ENCODE measurements at places on chromosomes 1 and 21.
A peak's percentile ranks its signal among the peaks of the same experiment; 100 is the strongest.

DNA sequence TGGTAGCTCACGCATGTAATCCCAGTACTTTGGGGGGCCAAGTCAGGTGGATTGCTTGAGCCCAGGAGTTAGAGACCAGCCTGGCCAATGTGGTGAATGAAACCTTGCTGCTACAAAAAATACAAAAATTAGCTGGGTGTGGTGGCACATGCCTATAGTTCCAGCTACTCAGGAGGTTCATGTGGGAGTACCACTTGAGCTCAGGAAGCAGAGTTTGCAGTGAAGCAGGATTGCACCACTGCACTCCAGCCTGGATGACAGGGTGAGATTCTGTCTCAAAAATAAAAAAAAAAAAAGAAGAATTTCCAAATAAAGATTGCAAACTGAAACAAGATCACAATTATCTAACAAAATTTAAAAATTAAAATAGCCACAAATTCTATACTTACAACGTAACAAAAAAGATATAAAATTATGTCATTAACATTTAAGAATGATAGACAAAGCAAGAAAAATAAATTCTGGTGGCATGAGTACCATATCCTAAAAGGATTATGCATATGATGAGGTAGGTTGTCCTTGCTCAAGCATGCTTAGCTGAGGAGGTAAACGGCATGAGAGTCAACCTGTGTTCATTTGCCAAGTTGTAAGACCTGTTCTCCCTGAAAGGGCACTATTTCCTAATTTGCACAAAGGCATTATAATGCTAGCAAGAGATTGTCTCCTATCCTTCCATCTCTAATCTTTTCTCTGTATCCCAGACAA, 20.2 kb downstream of the IPP start:
- DNase-seq = no peak

GRCh38 chr1:245067257-245067656, 87.5 kb upstream of the KIF26B start:
- DNase-seq = no peak

GRCh38 chr1:115710859-115711624, 57.5 kb downstream of the CASQ2 start:
- no peak for DNase-seq

DNA sequence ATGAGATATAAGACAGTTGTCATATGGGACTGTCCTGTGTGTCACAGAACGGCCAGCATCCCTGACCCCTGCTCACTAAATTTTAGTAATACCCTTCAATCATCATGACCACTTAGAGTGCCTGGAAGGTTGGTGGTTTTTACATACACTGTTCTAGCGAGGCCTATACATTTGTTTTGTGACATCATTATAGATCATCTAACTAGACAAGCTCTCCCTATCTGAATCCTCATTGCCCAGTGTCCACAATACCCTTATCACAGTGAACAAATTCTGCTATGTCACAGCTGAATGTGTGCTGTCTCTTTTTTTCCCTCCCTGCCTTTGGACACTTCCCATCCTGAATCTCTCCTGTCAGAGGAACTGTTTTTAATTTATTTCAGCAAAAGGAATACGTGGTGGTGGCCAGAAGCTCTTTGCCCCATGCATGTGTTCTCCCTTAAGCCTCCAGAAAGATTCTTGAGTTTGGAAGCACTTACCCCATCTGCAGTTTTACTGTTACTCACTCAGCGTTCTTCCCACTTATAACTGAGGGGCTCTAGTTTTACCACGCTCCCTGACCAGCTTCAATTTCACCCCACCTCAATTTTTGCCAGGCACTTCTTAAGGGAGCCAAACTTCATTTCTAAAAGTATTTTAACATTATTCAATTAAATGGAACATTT, 70.3 kb downstream of the OLFML2B start:
- DNase-seq = no peak

- no peak for DNase-seq
These were observed 26.1 kb upstream of the GTF2B start for GRCh38 chr1:88917321-88918025.

GRCh38 chr1:58784758-58785441, 1.1 kb upstream of the JUN start:
- DNase-seq = peak; percentile 38

DNA sequence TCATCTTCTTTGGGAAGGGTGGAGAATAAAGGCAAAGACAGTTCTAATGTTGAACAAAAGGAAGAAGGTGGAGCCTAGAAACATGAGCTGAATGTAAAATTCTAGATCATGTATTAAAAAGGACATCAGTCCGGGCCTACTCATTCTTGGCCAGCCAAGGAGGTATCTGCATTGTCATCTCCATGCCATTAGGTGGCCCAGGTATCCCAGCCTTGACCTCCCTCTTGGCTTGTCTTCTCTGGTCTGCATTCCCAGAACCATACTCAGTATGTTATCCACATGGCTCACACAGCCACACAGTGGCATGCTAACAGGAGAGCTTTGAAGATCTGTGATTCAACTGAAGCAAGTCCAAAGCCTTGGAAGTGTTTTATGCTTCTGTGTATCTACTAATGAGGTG, 369.8 kb upstream of the KAZN start:
- DNase-seq = no peak

DNA sequence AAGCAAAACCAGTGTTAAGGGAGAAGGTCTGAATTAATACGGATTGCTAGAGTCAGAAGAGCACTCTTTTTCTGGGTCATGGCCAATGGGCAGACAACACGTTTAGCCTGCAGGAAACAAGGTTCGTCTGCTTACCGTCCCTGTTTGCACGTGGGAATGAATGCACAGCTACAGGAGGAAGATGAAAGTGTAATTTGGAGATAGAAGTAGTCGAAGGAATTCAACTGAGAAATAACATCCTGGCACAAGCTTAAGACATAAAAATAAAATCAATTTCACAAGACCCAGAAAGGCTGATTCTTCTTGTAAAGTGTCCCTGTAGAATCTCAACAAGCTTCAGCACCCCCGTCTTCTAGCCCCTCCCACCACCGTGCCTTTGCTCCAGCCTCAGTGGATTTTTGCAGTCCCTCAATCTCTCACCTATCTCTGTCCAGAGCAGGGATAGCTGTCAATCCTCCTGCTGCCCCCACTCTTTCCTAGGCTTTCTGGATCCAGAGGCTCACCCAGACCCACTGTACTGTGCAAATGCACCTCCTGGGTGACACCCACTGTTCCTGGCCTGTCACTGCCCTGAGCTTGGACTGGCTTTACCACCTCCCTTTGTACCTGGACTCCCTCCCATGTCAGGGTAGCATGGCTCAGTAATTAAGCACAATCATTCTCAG, 60.6 kb downstream of the C1orf94 start:
- no peak for DNase-seq

DNA sequence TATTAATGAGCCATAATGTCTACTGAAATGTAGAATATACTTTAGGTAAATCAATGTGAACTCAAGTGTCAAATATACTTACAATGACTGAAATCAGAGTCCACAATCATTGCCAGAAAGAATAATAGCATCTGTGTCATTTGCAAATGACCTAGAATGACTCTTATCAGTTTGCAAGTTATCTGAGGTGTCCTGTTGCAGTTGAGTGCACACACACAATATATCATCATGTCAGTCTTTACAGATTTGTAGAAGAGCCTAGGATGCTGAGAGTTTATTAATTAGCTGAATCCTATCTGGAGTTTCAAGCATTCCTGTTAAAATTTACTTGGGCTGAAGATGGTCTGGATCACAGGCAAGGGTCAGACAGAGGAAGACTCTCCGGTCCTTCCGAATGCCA, 324.0 kb upstream of the GREM2 start:
- DNase-seq = no peak

DNA sequence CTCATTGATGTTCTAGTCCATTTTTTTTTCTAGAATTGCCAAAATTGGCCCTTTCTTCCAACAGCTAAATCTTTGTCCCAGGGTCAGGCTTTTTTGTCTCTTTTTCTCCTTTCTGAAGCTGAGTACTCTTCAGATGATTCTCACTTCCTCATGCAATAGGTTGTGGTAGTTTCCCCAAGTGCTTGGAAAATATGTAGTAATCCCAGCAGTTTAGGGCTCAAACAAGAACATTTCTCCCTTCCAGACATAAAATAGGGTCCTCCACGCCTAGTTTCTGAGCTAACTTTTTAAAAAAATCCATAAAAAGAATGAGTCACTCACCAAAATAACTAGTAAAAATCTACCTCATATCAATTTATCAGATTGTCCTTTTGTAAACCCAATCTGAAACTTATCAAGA, 10.0 kb upstream of the MCOLN3 start:
- DNase-seq = no peak

DNA sequence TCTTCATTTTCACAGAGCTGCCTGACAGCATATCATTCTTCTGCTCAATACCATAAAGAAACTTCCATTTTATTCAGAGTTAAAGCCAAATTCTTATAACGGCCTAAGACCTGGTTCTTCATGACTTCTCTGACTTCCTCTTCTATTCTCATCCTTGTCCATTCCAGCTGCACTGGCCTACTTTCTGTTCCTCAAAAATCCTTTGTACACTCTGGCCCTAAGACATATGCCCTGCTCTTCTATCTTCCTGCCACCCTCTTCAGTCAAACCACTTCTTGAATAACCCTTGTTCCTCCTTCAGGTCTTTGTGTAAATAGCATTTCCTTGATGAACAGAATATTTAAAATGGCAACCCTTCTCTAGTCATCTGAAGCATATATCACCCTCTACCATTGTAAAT, 1338.7 kb upstream of the ADGRL2 start:
- no peak for DNase-seq

DNA sequence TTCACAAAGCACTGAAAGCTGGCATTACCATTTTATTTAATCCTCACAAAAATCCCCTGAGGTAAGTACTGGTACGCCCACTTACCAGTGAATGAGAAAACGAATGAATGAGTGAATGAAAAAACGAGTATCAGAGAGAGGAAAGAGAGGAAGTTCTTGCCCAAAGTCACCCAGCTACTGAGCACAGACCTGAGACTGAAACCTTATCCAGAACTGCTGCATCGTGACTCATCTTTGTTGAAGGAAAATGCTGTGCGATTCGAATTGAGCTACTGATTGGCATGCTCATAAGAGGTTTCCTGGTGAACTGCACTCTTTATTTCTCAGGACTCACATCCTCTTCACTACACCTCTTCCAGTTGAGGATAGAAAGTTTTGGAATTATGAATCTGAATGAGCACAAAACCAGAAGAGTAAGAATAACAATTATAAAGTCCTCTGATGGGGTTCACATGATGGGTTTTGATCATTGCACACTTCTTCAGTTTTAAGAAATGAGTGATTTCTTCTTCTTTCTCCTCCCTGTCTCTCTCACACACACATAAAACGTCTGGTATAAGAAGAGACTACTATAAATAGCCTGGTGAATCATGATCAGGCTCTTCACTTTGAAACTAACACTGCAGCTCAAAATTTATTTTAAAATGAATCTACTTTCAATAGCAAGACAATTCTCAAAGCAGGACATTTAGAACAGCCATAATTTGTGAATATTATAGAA, 32.1 kb downstream of the IL12RB2 start:
- DNase-seq = no peak

DNA sequence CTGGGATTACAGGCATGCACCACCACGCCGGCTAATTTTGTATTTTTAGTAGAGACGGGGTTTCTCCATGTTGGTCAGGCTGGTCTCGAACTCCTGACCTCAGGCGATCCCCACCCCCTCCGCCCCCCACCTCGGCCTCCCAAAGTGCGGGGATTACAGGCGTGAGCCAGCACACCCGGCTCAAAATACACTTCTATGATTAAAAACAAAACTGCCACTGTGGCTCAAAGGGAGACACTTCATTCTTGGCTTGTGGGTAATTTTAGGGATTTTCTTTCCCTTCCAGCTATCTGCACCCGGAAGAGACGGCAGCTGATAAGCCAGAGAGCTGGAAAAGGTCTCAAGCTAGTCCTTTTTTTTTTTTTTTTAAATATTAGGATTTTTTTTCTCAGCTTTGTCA, 24.5 kb downstream of the TMPRSS2 start:
- no peak for DNase-seq

GRCh38 chr1:209086486-209087192, 496.9 kb upstream of the CAMK1G start:
- no peak for DNase-seq

GRCh38 chr1:21921100-21921875, 15.8 kb downstream of the HSPG2 start:
- no peak for DNase-seq

- no peak for DNase-seq
These were observed 11.2 kb upstream of the IVNS1ABP start for GRCh38 chr1:185328255-185328654.

DNA sequence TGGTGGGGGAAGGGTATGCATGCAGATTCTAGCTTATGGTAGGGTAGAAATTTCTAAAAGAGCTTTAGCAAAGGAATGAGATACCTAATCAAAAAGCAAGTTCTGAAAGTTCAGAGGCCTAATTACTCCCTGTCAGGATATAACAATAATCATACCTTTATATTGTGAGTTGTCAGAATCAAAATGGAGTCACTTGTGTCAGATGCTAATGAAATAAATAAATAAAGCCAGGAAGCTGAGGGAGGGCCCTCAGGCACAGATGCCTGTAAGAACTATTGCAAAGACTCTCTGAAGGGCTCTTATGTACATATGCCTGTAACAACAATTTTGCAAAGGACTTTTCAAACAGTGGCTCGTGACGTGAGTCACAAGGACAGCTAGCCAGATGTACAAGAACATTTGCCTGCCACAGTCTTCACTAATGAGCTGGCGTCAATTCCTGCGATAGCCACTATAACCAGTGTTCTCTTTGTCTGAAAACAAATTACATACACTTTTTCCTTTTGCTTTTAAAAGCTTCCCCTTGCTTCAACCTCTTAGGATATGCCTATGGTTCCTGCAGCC, 27.4 kb upstream of the DNASE2B start:
- DNase-seq = no peak

Measured in cortex of kidney (tissue), 1 donor.